Activated CD8-positive, alpha-beta memory T cell treated with anti-CD3 and anti-CD28 coated beads for 48 hours (primary cell): ENCODE measurements at places on chromosomes 13 and 19.

GRCh38 chr13:71217827-71218226 lies 649.2 kb downstream of the DACH1 start:
- DNase-seq = no peak

- DNase-seq = no peak
Measured at GRCh38 chr13:106555631-106556328, 12.2 kb downstream of the ARGLU1 start.

GRCh38 chr19:53553865-53554791 lies 16.2 kb downstream of the ZNF331 start:
- peak; percentile 68 for DNase-seq

GRCh38 chr13:41981951-41982715 lies 21.2 kb upstream of the VWA8 start:
- DNase-seq = no peak

GRCh38 chr13:114130131-114130836 lies 2.1 kb downstream of the RASA3 start:
- DNase-seq = no peak

DNA sequence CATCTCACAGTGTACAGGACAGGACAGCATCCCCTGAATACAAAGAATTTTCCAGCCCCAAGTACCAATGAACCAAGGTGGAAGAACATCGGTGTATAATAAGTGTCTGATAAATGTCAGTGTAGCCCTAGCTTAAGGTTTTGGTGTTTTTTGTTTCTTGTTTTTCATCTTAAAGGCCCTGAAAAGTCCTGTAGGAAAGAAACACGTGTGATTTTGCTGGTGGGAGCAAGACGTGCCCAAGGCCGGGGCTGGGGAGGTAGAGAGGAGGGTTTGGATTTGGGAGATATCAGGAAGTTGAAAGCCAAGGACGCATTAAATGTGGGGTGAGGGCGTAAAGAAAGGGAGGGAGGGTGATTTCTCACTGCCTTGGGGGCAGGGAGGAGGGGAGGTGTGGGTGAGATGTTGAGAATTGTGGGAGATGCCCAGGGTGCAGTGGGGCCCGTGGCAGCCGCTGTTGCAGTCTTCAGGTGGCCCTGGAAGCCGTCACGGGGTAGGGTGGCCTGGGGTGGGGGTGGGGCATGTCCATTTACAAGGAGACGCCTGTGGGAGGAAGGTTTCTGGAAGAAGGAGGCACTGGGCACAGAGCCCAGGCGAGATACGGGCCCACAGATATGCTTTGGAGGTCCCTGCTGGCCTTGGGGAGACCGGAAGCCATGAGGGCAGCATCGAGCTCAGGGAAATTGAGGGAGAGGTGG lies 6.7 kb downstream of the CAMSAP3 start:
- DNase-seq = no peak

DNA sequence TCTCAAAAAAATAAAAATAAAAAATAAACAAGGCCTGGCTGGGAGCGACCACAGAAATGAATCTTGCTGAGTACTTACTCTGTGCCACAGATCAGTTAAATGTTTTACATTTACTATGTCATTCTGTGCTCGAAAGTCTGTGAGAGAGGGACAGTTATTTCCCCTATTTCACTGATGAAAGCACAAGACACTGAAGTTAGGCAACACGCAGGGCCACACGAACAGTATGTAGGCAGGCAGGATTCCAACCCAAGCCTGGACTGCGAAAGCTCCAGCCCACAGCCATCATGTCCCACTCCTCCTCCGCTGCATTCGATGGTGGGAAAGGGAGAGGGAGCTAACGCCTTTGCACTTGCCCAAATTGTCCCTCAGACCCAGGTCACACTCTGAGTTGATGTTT lies 34.2 kb downstream of the RUBCNL start:
- no peak for DNase-seq

GRCh38 chr13:63693696-63694095 lies 2278.0 kb upstream of the PCDH20 start:
- no peak for DNase-seq

GRCh38 chr19:41619018-41619556 lies 7.8 kb downstream of the CEACAM4 start:
- DNase-seq = no peak

GRCh38 chr19:19457671-19458070 lies 52.2 kb downstream of the GATAD2A start:
- DNase-seq = no peak

GRCh38 chr19:4066682-4067395 lies at the start of gene ZBTB7A:
Gene ZBTB7A, minus strand, starts transcription at chr19:4066899. Its CDS starts 11,667 bp downstream, at chr19:4055232.
- no peak for DNase-seq

DNA sequence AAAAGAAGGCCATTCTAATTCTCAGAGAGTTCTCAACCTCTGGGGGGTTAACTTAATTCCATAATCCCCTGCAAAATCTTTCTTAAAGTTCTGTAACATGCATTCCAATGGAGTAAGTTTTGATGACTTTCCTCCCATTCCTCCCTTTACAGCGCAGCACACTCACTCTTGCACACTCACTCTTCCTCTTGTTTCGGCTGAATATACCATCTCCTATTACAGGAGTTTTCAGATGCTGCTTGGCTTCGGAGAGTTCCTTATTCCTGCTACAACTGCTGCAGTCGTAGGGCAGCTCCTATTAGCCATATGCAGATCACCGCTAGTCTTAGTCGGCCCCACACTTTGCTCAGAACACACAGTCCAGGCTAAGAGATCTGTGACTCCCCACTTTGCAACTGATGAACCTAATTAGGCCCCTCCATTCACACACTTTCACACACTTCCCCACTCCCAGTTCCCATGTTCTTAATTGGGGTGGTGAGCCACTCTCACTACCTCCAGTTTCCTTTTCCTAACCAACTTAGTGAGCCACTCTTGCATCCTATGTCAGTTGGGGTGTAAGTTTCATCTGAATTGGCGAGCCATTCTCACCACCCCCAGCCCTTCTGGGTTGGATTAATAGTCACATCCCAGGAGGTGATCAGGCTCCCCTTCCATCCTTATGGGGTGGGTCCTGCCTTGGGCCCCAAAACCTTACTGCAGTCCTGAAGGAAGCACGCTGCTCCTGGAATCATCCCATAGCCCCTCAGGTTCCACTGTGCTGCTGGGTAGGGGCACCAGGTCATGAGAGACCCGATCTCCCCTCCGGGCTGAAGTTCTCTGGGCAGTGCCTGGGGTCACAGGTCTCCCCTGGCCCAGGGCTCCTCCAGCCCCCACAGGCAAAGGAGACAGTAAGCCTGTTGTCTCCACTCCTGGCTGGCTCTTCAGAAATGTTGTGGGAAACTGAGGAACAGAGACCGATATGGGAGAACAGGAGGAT lies 53.9 kb downstream of the OR10H4 start:
- DNase-seq = no peak

DNA sequence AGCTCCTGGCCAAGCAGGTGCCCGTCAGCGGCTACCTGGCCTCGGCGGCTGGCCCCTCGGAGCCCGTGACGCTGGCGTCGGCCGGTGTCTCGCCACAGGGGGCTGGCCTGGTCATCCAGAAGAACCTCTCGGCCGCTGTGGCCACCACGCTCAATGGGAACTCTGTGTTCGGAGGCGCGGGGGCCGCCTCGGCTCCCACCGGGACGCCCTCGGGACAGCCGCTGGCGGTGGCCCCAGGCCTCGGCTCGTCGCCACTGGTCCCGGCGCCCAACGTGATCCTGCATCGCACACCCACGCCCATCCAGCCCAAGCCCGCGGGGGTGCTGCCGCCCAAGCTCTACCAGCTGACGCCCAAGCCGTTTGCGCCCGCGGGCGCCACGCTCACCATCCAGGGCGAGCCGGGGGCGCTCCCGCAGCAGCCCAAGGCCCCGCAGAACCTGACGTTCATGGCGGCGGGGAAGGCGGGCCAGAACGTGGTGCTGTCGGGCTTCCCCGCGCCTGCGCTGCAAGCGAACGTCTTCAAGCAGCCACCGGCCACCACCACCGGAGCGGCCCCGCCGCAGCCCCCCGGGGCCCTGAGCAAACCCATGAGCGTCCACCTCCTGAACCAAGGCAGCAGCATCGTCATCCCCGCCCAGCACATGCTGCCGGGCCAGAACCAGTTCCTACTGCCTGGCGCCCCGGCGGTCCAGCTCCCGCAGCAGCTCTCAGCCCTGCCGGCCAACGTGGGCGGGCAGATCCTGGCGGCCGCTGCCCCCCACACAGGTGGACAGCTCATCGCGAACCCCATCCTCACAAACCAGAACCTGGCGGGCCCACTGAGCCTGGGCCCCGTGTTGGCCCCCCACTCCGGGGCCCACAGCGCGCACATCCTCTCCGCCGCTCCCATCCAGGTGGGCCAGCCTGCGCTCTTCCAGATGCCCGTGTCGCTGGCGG lies 33.0 kb upstream of the EHD2 start:
- no peak for DNase-seq

- DNase-seq = no peak
Measured at GRCh38 chr13:30382836-30383525, 39.3 kb upstream of the UBE2L5 start.

GRCh38 chr13:19818223-19818842 lies 35.6 kb upstream of the PSPC1 start:
- DNase-seq = no peak

GRCh38 chr13:110280231-110280813 lies 26.6 kb downstream of the COL4A1 start:
- DNase-seq = no peak

- no peak for DNase-seq
Measured at GRCh38 chr13:39311619-39312018, 273.4 kb downstream of the NHLRC3 start.

- DNase-seq = no peak
Measured at GRCh38 chr13:23612182-23612581, 42.0 kb downstream of the TNFRSF19 start.

DNA sequence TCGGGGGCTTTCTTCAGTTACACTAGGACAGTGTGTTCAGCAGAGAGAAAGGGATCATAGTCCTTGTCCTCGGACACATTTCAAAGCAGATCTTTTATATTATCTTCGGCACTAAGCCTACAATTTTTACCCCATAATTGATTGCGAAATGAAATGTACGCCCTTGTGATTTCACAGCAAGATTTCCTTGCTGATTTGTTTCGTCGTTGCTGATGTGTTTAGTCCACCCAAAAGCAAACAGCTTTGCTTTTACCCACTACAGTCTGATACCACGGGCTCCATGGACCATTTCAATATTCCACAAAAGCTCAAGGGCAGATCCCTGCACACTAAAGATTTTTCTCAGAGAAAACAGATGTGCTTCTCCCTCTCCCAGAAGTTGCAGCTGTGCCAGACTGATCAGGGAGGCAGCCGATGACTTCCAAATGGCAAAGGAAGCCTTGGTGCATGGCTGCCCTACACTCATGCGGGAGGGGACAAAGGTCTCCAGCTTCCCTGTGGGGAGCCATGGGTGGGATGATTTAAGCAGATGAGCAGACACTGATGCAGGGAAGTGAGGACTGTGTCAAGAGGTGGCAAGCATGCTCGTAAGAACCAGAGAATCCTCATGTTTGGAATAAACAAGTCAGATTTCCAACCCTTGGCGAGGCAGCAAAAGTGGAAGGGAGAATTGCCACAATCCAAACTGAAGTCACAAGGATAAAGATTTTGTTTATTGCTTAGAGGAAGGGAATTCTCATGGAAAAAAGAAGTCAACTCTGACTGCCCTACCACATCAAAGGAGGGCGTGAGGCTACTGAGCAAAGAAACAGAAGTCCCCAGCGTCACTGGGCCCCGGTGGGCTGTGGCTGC lies 81.1 kb downstream of the STK24 start:
- no peak for DNase-seq

DNA sequence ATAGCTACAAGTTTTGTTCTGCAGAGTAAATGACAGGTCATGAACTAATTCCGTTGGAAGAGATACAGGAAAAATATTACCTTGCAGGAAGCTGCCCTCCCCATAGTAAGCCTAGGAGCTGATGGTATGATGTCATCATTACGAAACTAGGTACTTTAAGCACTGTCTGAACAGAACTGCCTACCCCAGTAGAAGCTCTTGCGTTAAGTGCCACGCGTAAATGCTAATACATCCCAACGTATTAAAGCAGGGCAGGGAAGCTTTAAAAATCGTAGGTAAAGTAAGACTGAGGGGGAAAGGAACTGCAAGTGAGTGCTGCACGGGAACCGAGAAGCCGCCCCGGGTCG lies 572 bp downstream of the UGGT2 start:
- no peak for DNase-seq

GRCh38 chr13:109787135-109787954 lies 962 bp upstream of the IRS2 start:
- DNase-seq = no peak

DNA sequence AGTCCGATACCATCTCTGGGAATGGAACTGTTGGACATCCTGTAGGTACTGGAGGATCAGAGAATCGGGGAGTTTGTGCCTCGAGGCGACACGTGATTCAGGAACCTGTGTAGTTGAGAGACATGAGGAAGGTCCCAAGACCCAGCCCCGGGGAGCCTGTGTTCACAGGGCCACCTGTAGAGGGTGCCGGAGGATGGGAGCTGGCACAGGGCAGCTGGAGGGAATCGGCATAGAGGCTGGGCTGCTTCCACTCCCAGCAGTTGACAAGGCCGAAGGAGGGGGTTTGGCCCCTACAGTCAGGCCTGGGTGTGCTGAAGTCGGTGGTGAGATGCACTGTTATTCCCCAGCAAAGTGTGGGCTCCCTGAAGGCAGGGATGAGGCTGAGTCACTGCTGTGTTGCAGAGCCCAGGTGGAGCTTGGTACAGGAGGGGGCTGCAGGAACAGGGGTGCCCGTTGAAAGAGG lies 2.5 kb upstream of the ISYNA1 start:
- DNase-seq = no peak

DNA sequence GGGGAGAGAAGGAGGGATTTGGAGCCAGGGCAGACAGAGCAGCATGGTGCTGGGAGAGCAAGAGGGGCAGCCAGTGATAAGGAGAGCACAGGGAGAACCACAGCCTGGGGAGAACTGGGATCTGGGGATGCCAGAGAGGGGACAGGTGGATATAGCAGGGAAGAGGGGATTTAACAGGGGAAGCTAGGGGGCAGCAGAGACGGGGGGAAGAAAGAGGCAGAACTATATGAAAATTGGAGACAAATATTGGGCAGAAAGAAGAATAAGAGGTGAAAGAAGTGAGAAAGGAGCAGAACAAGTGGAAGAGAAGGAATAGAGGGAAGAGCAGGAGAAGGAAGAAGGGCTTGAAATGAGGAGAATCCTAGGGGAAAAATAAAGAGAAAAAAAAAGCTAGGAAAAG lies 6.5 kb upstream of the ZNF528 start:
- DNase-seq = no peak

GRCh38 chr13:113077566-113077952 lies 28.0 kb upstream of the F7 start:
- no peak for DNase-seq

DNA sequence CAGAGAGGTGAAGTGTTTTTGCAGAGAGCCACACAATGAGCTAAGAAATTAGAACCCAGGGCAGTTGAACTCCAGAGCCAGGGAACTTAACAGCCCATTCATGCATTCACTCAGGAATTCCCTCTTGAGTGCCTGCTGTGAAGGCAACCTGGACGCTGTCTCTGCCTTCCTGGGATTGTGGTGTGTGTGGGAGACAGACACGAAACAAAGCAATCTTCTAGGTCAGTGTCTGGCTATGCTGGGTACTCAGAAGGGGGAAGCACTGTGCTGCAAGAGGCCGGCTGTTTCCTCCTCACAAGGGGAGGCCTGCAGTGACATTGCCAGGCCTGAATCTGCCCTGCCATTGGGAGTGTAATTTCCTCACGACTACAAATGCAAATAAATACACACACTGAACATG lies 9.7 kb downstream of the BCKDHA start:
- DNase-seq = no peak
